ENCODE measurements at places on chromosomes 1 and 21.

- no peak for DNase-seq
These were observed 45.5 kb upstream of the RAVER2 start for GRCh38 chr1:64699327-64699726.

- no peak for DNase-seq
These were observed 9.0 kb upstream of the EPS8L3 start for GRCh38 chr1:109772658-109773202.

GRCh38 chr1:214107322-214108096 lies 119.7 kb downstream of the PROX1 start:
- no peak for DNase-seq

- DNase-seq: no peak
These were observed 217.2 kb downstream of the RPS6KC1 start for GRCh38 chr1:213268221-213268620.

GRCh38 chr1:164515711-164516331 lies 43.2 kb upstream of the PBX1 start:
- DNase-seq: no peak

- no peak for DNase-seq
These were observed 6.3 kb upstream of the EXO1 start for GRCh38 chr1:241841691-241842090.

DNA sequence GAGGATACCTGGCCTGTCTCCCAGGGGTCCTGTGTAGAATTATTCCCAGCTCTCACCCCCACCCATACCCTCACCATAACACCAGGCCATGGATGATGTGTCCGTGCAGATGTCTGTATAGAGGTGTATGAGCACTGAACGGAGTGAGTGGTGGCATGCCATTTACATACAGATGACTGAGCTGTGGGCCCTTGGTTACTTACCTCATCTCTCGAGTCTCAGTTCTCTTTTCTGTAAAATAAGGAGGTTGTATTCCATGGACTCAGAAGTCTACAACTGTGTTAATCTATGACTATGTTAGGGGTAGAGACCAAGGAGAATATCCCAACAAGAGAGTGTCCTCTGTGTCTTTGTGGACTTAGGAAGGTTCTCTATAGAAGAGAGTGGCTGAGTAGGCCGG lies 65.6 kb upstream of the CD1D start:
- no peak for DNase-seq

DNA sequence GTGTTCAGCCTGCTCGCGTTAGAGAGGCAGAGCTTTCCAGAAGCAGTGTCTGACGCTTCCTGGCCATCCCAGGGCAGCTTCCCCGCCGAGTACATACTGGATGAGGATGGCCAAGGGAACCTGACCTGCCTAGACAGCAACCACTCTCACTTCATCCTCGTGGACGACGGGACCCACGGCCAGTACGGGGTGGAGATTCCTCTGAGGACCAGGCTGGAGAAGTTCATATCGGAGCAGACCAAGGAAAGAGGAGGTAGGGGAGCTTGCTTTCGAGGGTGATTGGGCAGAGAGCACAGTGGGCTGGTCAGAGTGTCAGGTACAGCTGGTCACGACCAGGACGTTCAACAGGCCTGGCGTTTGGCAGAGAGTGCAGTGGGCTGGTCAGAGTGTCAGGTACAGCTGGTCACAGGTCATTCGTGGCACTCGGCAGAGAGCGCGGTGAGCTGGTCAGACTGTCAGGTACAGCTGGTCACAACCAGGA lies 22.4 kb downstream of the TRPM2 start:
- DNase-seq: no peak

DNA sequence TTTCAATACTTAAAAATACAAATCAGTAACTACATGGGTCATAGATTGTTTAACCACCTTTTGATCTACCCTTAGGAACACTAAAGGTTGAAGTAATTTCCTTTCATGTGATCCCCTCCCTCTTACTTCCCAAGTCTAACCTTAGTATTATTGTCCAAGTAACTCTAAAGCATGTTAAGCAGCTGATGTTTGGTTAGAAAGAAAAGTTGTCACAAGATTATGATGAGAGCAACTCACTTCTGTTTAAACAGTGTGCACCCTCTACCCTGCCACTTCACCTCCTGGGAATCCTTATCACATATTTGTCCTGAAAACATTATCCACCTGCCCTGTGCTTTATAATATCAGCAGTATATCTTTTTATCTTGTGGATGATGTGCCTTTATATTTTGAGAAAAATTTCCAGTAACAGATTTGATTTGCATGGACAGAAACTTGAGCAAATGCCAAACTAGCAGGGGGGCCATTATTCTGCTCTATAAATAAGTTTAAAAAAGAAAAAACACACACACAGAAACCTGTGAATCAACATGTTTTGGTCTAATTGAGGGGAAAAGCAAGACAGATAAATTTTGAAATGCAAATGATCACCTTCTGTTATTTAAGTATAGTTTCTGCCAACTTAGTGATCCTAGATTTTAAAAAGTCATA lies 194.3 kb downstream of the RPS6KC1 start:
- DNase-seq: no peak

DNA sequence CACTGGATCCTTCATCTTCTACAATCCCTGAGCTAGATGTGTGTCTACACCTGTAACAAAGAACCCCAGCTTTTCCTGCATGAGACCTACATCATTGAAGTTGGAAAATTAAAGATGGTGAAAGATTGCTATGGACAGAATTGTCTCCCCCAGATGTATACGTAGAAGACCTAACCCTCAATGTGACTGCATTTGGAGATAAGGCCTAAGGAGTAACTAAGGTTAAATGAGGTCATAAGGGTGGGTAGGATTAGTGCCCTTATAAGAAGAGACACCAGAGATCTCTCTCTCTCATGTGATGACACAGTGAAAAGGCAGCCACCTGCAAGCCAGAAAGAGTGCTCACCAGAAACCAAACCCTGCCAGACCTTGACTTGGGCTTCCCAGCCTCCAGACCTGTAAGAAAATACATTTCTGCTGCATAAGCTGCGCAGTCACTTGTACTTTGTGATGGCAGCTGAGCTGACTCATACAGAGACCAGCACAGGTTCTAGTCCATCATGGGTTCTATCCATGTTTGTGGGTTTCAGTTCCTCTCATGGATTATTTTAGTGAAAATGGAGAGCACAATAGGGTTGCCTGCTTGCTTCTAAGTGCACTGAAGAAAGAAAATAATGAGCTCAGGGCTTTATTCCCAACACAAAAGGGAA lies 180.8 kb downstream of the TPR start:
- DNase-seq: no peak

GRCh38 chr1:65278376-65279069 lies 30.8 kb upstream of the DNAJC6 start:
- no peak for DNase-seq

DNA sequence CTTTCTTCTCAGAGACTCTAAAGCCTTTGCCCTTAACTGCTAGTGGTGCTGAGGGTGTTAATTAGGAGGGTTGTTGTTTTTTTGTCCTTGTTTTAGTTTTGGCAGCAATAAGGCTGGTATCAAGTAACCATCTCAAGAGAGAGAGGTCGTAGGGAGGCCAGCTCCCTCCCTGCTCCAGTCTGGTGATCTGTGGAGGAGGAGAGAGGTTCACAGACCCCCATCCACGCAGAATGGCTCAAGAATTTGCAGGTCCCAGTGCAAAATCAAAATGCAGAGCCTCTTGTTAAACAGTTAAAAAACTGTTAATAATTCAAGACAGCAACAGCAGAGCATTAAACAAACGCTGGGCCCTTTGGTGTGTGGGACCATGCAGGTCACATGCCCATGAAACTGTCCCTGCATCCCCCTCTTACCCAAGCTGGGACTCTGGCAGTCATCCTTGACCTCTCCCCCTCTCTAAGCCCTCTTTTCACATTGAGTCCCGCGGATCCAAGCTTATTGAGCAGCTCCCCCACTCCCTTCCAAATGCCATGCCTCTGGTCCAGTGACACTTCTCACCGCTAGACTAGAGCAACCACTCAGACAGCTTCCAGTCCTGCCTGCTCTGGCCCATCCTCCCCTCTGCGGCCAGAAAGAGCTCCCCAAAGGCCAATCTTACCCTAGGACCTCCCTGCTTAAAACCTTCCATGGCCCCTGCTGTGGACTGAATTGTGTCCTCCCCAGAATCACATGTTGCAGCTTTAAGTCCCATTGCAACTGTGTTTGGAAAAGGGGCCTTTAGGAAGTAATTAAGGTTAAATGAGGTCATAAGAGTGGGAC lies 47.7 kb upstream of the RPL11 start:
- DNase-seq: no peak

DNA sequence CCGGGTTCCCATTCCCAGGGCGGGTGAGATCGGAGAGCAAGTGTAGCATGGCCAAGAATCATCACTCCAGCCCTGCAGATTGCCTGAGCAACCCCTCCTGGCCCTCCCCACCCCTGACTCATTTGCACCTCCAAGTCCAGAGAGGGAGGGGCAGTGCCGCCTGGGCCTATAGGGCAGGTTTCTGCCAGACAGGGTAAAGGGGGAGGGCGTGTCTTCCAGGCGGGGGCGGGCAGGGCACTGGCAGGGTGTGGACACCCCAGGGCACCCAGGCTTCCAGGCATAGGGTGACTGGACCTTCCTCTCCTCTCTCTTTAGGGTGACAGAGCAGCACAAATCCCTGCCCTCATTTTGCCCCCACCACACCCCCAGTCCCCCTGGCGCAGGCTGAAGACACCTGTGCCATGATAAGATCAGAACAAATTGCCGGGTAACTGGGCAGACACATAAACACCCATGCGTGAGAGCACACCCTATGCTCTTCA lies 3.2 kb upstream of the CRYBG2 start:
- DNase-seq: no peak

DNA sequence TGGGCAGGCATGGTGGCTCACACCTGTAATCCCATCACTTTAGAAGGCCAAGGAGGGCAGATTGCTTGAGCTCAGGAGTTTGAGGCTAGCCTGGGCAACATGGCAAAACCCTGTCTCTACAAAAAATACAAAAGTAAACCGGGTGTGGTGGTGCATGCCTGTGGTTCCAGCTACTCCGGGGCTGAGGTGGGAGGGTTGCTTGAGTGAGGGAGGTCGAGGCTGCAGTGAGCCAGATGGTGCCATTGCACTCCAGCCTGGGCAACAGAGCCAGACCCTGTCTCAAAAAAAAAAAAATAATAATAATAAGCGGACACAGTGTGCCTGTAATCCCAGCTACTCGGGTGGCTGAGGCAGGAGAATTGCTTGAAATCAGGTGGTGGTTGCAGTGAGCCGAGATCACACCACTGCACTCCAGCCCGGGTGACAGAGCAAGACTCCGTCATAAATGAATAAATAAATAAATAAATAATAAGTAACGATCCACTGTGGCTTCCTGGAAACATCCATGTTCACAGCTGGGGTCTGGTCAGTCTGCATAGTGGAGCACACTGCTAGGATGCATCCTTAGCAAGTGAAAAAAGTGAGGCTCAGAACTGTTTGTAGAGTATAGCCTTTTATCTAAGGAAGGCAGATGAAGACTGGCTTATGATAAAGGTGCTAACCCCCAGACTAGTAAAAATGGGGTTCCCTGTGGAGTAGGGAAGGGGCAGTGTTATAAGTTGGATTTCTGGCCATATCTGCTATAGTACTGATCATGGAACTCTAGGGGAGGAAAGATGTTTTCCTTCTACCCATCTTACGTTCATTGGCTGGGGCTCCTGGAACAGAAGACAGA lies 15.7 kb downstream of the PKNOX1 start:
- DNase-seq: no peak

- DNase-seq: no peak
These were observed 1.5 kb downstream of the SLC66A1 start for GRCh38 chr1:19313636-19313959.

DNA sequence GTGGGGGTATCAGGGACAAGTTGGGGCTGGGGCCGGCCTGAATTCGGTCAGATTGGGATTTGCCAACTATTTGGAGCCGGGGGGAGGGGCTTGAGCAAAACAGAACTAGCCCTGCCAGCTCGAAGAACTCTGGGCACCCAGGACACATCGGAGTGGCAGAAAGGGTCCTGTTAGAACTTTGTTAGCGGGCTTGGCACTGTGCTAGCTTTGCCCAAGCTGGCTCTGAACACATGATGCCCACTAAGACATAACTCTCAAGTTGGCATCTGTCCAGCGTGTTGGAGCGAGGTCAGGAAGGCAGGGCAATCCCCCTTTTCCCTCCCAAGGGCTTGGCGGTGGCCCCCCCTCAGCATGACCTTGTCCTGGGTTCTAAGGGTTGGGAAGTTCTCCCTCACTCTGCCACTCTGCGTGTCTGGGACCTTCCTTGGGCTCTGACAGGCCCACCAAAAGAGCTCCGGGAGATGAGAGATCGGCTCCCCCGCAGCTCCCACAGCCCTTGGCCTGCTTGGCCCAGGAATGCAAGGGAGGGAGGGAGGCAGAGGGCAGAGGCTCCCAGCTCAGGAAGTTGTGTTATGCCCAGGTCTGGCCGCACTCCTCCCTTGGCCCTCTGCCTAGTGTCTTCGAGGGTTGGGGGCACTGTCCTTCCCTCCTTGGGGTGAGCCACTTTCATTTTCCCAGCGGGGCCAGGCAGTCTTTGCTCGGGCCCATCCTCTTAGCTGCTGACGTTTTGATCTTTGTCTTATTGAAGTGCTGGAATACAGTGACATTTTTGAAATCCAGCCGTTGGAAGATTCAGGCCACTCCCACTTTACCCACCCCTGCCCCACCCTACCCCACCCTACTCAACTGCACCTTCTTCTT lies 1.2 kb downstream of the LMNA start:
- DNase-seq: no peak

DNA sequence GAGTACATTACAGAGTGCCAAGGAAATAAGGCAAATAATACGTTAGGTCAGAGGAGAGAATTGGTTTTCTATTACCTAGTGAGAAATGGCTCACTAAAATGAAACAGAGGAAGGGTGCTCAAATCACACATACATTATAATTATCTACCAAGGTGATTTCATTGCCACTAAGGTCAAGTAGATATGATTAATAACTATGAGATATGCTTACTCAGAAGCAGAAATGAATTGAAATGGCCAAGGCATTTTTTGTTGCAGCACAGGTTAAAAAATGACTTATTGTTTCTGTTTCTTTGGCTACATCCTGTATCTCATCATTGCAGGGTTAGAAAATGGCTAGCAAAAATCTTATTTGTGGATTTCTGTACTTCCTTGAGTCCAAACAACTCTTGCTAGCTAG lies 154.5 kb upstream of the GORAB start:
- no peak for DNase-seq

DNA sequence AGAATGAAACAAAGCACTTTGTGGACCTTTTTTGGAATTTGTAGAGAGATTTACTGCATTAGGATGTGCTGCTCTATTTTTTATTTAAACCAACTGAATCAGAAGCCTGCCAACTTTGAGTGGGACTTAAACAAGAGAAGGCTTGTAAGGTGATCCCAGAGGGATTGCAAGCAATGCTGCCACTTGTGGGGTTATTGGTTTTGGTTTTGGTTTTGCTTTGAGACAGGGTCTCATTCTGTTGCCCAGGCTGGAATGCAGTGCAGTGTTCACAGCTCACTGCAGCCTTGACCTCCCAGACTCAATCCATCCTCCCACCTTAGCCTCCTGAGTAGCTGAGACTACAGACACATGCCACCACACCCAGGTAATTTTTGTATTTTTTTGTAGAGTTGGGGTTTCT lies 32.2 kb upstream of the GNG5 start:
- DNase-seq: no peak

DNA sequence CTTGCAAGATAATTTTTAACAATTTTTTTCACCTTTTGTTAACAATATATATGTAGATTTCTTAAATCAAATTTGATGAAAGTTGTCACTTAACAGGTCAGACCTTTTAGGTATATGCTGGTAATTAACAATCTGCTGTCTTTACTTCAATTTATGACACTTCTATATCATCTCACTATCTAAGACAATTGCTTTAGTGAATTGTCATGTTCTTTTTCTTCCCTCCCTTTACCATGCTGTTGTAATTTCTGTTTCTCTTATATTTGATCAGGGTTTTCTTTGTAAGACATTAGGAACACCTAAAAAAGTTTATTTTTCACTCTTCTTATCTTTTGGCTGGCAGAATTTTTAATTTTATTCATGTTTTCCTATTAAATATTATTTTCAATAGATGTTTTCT lies 2.0 kb downstream of the IFI16 start:
- DNase-seq: no peak
